ENCODE measurements at places on chromosomes 12 and 14. TPM values are rescaled to one million over a fixed set of nuclear protein-coding genes. Genes with fewer than 3 reads are reported as not detected.

- DNase-seq = no peak
Measured at GRCh38 chr14:72270749-72271148, 338.5 kb downstream of the RGS6 start.

- DNase-seq = no peak
Measured at GRCh38 chr14:50594577-50595316, 34.8 kb downstream of the ATL1 start.

- no peak for DNase-seq
Measured at GRCh38 chr14:50936016-50936340, 8.3 kb downstream of the PYGL start.

MYF6 gene
- not detected for total RNA-seq

GRCh38 chr14:60944204-60944603, 36.7 kb downstream of the TRMT5 start:
- DNase-seq = no peak

GRCh38 chr12:50572760-50573159, 68.0 kb downstream of the DIP2B start:
- DNase-seq = no peak

- DNase-seq = no peak
Measured at GRCh38 chr12:29572464-29572863, 75.0 kb upstream of the OVCH1 start.
